ENCODE measurements at places on chromosomes 3 and 15. TPM values are rescaled to one million over a fixed set of nuclear protein-coding genes. Genes with fewer than 3 reads are reported as not detected.

- H3K4me1 ChIP-seq: no peaks in the 10 kb centered on the region
- no peaks in the 10 kb centered on the region for H3K27me3 ChIP-seq
- H3K4me3 ChIP-seq: no peak overlapping the region
- no peak for DNase-seq
- no peak overlapping the region for H3K27ac ChIP-seq
Measured at GRCh38 chr3:14455571-14456317, 53.3 kb downstream of the SLC6A6 start.

- no peaks in the 10 kb centered on the region for H3K27me3 ChIP-seq
- no peak overlapping the region for H3K4me3 ChIP-seq
- no peak overlapping the region for H3K27ac ChIP-seq
- peaks cover 33% of the 10 kb centered on the region for H3K4me1 ChIP-seq
Measured at GRCh38 chr3:32374788-32375595, 16.7 kb upstream of the CMTM7 start.

- H3K27ac ChIP-seq: no peak overlapping the region
- H3K36me3 ChIP-seq: peaks cover 14% of the 10 kb centered on the region
- DNase-seq: peak; percentile 51
Measured at GRCh38 chr3:158659454-158660237, 12.8 kb downstream of the LXN start.

GRCh38 chr3:131260525-131260924 lies 121.0 kb upstream of the NUDT16 start:
- no peak overlapping the region for H3K4me3 ChIP-seq
- no peak for DNase-seq
- H3K4me1 ChIP-seq: no peaks in the 10 kb centered on the region
- H3K36me3 ChIP-seq: no peaks in the 10 kb centered on the region
- no peak overlapping the region for H3K27ac ChIP-seq
- H3K27me3 ChIP-seq: no peaks in the 10 kb centered on the region

Gene HESX1
- total RNA-seq: not detected

GRCh38 chr3:107416886-107417285 lies 39.6 kb downstream of the CCDC54 start:
- H3K4me3 ChIP-seq: no peak overlapping the region
- peaks cover 2% of the 10 kb centered on the region for H3K4me1 ChIP-seq
- H3K27me3 ChIP-seq: no peaks in the 10 kb centered on the region
- H3K36me3 ChIP-seq: no peaks in the 10 kb centered on the region
- no peak for DNase-seq
- no peak overlapping the region for H3K27ac ChIP-seq

- no peaks in the 10 kb centered on the region for H3K27me3 ChIP-seq
- H3K4me1 ChIP-seq: no peaks in the 10 kb centered on the region
- DNase-seq: no peak
- H3K4me3 ChIP-seq: no peak overlapping the region
- no peaks in the 10 kb centered on the region for H3K36me3 ChIP-seq
Measured at GRCh38 chr15:31098491-31098917, 3.0 kb downstream of the TRPM1 start.

DNA sequence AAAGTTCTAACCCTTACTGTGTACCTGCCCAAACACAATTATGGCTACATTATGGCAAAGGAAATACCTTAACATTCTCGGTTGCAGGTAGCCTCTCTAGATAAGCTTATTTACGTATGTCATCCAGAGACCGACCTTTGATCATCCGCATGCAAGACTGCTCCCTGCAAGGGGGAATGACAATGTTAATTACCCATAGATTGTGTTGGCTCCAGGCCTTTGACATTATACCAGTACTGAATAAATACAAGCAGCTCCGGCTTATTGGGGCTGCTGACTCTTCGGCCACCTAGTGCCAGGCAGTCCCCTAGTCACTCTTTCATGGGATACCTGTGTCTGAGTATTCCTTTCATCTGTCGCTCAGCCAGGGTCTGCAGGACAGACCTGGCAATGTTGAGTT lies 223.5 kb downstream of the DTWD1 start:
- no peak for DNase-seq
- H3K36me3 ChIP-seq: no peaks in the 10 kb centered on the region

DNA sequence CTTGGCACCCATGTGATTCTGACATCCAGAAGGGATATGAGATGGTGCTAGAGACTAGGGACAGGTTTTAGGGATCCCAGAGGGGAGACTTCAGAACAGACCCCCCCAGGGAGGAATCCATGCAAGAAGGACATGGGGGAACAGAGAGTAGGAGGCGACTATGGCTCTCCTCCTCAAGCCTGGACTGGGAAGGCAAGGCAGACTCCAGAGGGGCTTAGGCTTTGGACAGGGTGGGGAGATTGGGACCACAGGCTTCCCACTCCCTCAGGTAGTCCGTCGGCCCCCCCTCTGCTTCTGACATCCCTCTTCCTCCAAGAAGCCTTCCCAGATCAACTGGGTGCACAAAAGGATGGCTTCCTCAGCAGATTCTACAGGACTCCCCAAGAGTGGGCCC lies 3.0 kb upstream of the VIPR1 start:
- no peak overlapping the region for H3K27ac ChIP-seq
- peaks cover 7% of the 10 kb centered on the region for H3K4me1 ChIP-seq
- H3K4me3 ChIP-seq: no peak overlapping the region
- no peak for DNase-seq

- H3K27ac ChIP-seq: no peak overlapping the region
- H3K4me3 ChIP-seq: no peak overlapping the region
- no peak for DNase-seq
- H3K4me1 ChIP-seq: no peaks in the 10 kb centered on the region
- no peaks in the 10 kb centered on the region for H3K27me3 ChIP-seq
Measured at GRCh38 chr3:48135552-48136495, 52.4 kb downstream of the CDC25A start.

Gene ELP6
- total RNA-seq: 30.0 TPM

Gene P2RY13
- total RNA-seq: not detected

DNA sequence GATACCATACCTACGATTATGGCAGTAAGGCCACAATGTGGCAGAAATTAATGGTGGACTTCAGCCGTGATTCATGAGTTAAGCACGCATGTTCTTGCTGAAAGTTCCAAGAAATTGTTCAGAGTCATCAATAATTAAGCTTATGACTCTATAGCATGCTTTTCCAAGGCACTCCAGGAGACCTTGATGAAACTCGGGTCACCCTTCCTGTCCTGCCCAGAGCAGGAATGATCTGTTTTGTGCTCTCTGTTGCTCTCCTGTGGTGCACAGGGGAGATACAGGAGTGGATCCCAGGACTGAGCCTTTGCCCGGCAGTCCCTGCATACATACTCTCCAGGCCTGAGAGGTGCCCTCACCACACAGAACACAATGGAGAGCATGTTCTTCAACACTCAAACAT lies 141.6 kb upstream of the SLC2A2 start:
- H3K27me3 ChIP-seq: no peaks in the 10 kb centered on the region
- H3K27ac ChIP-seq: no peak overlapping the region
- peaks cover 4% of the 10 kb centered on the region for H3K4me1 ChIP-seq
- H3K4me3 ChIP-seq: no peak overlapping the region
- H3K36me3 ChIP-seq: peaks cover 65% of the 10 kb centered on the region
- no peak for DNase-seq

GRCh38 chr3:41710646-41711388 lies 251.1 kb downstream of the ULK4 start:
- no peak overlapping the region for H3K4me3 ChIP-seq
- H3K36me3 ChIP-seq: no peaks in the 10 kb centered on the region
- H3K27ac ChIP-seq: no peak overlapping the region
- H3K27me3 ChIP-seq: no peaks in the 10 kb centered on the region
- no peak for DNase-seq
- no peaks in the 10 kb centered on the region for H3K4me1 ChIP-seq

DNA sequence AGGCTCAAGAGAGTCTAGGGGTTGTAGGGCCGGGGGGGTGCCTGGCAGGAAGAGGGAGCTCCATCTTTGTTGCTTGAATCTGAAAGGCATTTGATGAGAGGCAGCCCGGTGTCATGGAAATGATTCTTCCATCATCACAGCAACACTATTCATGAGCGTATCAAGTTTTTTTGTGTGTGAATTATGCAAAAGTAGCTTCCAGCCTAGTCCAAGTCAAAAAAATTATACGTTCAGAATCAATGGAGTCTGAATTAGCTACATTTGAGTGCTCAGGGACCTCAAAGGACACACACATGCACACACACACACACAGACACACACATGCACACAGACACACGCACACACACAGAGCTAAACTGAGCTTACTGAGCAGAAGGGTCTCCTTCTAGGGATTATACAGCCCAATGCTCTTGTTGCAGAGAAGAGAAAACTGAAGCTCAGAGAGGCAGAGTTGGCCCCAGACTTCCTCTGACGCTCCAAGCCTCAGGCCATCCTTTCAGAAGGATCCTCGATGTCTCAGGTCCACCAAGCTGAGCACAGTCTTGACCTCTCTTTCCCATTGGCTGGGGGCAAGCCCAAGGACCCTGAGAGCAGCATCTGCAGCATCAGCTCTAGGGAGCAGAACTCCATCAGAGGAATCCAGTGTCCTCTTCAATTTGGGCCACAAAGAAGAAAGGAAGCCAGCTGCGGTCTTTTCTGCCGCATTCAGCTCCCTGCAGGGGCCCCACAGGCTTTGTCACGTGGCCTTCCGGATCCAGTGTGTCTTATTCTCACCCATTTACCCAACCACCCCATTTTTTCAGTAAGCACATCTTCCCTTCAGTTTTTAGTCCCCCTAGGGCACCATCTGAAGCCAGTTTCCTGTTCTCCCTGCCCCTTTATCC lies 228.0 kb downstream of the UACA start:
- H3K4me3 ChIP-seq: peak overlapping the region; percentile 81
- no peaks in the 10 kb centered on the region for H3K36me3 ChIP-seq
- peak; percentile 64 for DNase-seq

DNA sequence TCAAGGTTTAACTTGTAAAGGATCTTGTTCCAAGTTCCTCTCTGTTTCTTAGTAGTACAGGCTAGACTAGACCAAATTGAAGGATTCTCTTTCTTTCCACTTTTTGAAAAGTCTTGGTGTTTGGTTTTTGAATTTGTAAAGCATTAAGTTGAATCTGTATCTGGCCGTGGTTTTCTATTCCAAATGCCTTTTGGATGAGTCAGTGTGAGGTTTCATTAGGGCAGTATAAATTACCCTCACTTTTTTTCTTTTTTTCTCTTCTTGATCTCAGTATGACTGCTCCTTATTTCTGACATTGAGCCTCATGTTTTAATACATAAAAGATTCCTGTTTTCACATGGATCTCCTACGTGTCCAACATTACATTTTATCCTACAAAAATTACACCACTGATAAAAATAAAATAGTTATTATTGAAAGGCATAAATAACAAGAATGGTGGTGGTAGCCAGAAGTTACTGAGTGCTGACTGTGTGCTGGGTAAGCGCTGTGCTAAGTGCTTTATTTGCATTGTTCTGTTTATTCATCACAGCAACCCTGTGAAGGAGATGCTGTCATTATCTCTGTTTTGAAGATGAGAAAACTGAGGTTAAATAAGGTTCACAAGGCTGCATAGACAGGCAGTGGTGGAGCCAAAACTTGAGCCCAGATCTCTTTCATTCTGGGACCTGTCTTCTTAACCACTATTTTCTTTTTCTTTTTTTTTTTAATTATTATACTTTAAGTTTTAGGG lies 48.3 kb downstream of the MITF start:
- no peak overlapping the region for H3K27ac ChIP-seq
- no peaks in the 10 kb centered on the region for H3K36me3 ChIP-seq
- DNase-seq: no peak
- no peaks in the 10 kb centered on the region for H3K4me1 ChIP-seq
- no peaks in the 10 kb centered on the region for H3K27me3 ChIP-seq

Gene ONECUT1
- total RNA-seq: 0.13 TPM

Gene HIGD2B
- total RNA-seq: not detected

Gene PPM1L
- 6.4 TPM for total RNA-seq
